ENCODE measurements at places on chromosomes 12 and 14.

GRCh38 chr14:73829526-73830431, 21.9 kb upstream of the PTGR2 start:
- DNase-seq = peak; percentile 67

DNA sequence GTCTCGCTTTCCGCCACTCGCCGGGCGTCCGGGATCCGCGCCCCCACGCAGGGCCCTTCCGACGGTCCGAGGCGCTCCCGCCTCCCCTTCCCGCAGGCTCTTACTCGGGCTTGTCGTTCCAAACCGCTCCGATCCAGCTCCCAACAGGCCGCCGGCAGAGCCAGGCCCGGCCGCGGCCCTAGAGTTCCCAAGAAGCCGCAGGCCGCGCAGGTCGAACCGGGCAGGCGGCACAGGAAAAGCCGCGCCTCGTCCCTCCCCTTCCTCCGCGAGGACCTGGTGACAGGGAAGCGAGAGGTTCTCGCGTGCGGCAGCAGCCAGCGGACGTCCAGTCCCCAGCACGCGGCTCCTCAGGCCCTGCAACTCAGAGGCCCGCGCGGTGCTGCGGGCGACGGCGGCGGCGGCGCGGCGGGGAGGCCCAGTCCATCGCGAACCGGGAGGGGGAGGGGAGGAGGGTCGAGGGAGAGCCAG, 272 bp downstream of the HECTD1 start:
- DNase-seq = no peak

- DNase-seq = no peak
Observed at GRCh38 chr14:26741711-26742212, 143.9 kb upstream of the NOVA1 start.

GRCh38 chr14:91374879-91375702, 42.5 kb downstream of the CCDC88C start:
- no peak for DNase-seq

GRCh38 chr12:57727758-57728395, 10.7 kb downstream of the AGAP2 start:
- peak; percentile 0 for DNase-seq

- DNase-seq = no peak
Observed at GRCh38 chr12:66960704-66961690, 282.1 kb upstream of the GRIP1 start.

- peak; percentile 99 for DNase-seq
Observed at GRCh38 chr14:76961631-76962302, 66.7 kb downstream of the IRF2BPL start.

DNA sequence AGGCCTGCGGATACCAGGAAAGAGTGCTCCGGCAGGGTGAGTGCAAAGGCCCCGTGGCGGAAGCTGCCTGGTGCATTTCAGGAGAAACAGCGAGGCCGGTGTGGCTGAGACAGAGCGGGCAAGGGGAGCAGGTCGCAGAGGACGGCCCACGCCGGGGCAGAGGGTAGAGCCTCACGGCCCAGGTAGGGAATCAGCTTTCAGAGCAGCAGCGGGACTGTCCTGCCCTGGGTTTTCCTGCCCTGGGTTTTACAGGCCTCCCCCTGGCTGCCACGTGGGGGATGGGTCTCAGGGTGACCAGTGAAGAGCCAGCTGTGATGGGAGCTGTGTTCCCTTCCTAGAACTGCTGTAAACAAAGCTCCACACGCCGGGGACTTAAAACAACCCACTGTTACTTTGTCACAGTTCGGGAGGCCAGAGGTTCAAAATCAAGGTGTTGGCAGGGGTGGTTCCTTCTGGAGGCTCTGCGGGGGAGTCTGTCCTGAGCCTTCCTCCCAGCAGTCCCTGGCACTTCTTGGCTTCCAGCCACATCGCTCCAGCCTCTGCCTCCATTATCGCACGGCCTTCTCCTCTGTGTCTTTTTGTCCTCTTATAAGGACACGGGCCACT, 10.4 kb downstream of the NCOR2 start:
- no peak for DNase-seq

DNA sequence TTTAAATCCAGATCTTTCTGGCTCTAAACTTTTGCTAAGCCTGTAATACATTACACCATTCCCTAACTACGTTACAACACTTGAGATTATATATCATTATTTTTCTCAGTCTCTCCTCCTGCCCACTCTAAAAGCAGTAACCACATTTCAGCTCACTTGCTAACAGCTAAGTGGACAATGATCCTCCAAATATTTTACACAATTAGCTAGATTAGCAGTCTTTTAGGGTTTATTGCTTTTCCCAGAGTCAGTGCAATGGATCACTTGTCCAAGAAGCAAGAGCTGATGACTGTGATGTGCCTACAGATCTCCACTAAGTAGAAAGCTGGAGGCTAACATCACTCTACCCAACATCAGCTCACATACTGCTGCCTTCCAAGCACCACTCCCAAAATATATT, 17.6 kb downstream of the CPNE8 start:
- DNase-seq = no peak

DNA sequence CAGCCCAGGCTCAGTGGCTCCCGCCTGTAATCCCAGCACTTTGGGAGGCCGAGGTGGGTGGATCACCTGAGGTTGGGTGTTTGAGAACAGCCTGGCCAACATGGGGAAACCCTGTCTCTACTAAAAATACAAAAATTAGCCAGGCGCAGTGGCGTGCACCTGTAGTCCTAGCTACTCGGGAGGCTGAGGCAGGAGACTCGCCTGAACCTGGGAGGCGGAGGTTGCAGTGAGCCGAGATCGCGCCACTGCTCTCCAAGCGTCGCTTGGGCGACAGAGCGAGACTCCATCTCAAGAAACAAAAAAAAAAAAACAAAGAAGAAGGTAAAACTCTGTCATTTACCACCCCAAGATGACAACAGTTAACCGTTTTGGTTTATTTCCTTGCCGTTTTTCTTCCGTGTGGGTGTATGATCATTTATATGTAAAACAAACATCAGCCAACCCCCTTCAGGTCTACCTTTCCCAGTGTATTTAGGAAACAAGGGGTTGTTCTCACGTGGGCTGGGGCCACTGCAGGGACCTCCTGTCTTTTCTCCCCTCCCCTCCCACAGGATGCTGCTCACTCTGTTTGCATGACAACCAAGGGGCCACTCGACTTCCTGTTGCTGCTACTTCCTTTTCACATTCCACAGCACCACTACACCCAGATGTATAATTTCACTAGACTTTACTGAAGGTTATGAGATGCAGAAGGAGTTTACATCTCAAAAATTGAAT, 13.6 kb downstream of the TTC9 start:
- peak; percentile 78 for DNase-seq

DNA sequence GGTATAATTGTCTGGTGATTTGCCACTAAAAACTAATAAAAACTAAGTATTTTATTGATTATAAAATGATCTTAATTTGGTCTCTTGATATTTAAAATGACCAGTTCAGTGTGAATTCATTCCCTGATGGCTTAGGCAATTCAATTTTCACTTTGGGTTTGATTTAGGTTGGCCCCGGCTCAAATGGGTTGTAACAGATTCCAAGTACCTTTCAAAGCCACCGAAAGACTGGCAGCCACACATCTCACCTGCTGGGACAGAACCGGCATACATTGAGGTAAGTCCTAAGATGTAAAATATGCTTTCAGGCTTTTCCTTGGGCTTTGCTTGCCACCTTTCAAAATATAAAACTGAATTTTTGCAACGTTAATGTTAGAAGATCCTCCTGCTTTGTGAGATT, 77.5 kb upstream of the ATF1 start:
- no peak for DNase-seq

DNA sequence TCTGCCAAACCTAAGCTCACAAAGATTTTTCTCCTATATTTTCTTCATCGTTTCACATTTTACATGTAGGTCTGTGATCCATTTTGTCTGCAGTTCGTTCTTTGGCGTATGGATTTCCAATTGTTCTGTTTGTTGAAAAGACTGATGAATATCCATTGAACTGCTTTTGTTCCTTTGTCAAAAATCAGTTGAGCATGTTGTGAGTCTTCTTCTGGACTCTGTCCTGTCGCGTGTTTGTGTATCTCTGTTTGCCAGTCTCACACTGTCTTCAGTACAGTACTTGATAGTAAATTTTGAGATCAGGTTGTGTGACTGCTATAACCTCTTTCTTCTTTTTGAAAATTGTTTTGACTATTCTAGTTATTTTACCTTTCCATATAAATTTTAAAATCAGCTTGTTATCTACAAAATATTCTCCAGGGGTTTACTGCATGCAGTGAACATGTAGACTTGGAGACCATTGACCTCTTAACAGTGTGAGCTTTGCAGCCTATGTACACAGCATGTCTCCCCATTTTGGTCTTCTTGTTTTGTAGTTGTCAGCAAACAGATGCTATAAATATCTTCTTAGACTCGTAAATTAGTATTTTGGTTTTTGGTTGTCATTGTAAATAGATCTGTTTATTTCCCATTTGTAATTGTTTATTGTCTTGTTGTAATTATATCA, 94.0 kb upstream of the DYNC1H1 start:
- DNase-seq = no peak

- DNase-seq = peak; percentile 23
Observed at GRCh38 chr12:9636851-9637206, 29.1 kb upstream of the KLRB1 start.

GRCh38 chr12:131943876-131944275, 5.9 kb upstream of the EP400 start:
- DNase-seq = no peak

DNA sequence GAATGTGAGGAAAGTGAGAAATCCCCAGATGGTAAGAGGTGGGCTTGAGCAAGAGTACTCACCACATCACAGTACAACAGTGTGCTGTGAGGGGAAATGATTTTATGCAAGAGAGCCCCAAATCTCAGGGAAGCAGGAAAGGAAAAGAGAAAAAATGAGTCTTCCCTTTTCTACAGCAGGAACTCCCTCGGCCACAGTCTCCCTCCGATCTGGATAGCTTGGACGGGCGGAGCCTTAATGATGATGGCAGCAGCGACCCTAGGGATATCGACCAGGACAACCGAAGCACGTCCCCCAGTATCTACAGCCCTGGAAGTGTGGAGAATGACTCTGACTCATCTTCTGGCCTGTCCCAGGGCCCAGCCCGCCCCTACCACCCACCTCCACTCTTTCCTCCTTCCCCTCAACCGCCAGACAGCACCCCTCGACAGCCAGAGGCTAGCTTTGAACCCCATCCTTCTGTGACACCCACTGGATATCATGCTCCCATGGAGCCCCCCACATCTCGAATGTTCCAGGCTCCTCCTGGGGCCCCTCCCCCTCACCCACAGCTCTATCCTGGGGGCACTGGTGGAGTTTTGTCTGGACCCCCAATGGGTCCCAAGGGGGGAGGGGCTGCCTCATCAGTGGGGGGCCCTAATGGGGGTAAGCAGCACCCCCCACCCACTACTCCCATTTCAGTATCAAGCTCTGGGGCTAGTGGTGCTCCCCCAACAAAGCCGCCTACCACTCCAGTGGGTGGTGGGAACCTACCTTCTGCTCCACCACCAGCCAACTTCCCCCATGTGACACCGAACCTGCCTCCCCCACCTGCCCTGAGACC, 7.8 kb downstream of the ATN1 start:
- DNase-seq = no peak

GRCh38 chr14:49767571-49768300, at the start of gene KLHDC2:
KLHDC2 (plus strand) TSS chr14:49768153; CDS start chr14:49768469, 316 bp downstream.
- DNase-seq = peak; percentile 93

DNA sequence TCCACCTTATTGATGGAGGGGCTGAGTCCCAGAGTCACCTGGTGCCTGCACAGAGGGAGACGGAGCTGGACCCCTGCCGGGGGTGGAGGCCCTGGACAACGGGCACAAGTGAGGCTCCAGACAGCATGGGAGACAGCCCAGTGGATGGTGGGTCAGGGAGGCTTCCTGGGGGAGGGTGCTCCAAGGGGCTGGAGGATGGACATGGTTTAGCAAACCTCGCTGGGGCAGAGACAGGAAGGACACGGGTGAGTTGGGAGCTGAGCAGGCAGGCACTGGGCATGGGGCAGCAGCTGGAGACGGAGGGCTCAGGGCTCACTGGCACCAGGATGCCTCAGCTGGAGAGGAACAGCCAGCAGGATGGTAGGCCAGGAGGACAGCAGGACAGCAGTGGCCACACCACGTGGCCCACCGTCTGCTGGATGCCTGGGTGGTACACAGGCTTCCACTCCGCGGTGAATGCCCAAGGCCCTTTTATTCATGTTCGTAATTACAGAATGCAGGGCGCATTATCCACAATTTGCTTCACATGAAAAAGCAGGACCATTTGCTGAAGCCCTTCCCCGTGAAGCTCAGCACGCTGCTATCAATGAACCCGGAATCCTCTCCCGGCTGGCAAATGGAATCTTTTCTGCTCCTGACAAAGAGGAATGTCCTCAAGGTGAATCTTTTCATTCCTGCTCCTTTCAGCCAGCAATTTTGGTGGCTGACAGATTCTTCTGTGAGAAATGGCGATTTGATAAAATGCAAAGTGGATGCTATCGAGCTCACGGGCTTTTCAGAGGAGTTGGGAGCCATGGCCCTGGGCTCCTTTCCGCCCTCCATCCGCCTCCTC, 138.1 kb upstream of the C14orf180 start:
- no peak for DNase-seq

GRCh38 chr12:114013575-114014345, 47.6 kb upstream of the RBM19 start:
- DNase-seq = peak; percentile 2

DNA sequence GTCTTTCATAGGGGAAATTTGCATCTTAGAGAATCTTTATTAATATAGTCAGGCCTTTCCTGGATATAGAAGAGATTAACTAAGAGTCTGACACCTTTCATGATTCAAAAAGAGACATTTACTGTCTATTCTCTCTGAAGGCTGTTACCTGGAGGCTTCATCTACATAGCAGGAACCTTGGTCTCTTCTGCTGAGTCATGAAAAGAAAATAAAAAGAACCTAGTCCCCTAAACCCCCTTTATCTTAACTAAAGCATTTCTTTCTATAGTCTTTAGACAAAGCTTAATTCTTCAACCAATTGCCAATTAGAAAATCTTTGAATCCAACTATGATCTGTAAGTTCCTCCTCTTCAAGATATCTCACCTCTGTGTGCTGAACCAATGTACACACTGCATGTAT, 33.1 kb downstream of the RPS29 start:
- DNase-seq = no peak

DNA sequence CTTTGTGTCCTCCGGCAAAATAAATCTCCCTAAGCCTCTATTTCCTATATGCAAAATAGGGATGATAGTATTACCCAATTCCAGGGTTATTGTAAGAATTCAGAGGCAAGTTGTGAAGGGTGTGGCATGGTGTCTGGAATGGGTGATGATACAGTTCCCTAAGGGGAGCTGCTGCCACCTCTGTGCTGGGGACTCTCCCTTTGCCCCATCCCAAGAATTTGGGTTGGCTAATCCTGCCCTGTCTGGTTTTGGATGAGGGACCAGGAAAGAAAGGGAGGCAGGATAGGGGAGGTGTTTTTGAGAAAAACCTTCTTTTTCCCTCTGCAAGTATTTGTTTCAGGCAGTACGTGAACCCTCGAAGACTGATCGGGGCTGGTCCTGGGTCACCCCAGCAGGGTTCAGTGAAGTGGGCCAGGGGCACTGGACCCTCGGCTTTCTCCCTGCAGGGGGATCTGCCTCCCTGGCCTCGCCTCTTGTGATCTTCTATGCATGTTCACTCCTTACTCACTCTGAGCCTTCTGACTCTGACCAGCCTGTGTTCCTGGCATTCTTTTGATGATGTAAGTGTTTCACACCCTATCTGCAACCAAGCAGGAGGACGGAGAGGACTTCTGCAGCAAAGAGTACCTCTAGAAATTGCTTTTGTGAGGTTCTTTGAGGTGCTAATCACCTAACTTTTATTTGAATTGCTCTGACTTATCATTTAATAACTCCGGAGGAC, 60.8 kb downstream of the RASSF3 start:
- peak; percentile 49 for DNase-seq

Measured in activated CD4-positive, alpha-beta T cell treated with anti-CD3 and anti-CD28 coated beads for 48 hours (primary cell).